Activated T-helper 1 cell treated with anti-CD3 and anti-CD28 coated beads, Interleukin-2, amount 50 U/mL, for 16 hours (primary cell): ENCODE measurements at places on chromosomes 12 and 14.
A peak's percentile ranks its signal among the peaks of the same experiment; 100 is the strongest.

- peak; percentile 11 for DNase-seq
These were observed 211.3 kb upstream of the KRR1 start for GRCh38 chr12:75722714-75723200.

DNA sequence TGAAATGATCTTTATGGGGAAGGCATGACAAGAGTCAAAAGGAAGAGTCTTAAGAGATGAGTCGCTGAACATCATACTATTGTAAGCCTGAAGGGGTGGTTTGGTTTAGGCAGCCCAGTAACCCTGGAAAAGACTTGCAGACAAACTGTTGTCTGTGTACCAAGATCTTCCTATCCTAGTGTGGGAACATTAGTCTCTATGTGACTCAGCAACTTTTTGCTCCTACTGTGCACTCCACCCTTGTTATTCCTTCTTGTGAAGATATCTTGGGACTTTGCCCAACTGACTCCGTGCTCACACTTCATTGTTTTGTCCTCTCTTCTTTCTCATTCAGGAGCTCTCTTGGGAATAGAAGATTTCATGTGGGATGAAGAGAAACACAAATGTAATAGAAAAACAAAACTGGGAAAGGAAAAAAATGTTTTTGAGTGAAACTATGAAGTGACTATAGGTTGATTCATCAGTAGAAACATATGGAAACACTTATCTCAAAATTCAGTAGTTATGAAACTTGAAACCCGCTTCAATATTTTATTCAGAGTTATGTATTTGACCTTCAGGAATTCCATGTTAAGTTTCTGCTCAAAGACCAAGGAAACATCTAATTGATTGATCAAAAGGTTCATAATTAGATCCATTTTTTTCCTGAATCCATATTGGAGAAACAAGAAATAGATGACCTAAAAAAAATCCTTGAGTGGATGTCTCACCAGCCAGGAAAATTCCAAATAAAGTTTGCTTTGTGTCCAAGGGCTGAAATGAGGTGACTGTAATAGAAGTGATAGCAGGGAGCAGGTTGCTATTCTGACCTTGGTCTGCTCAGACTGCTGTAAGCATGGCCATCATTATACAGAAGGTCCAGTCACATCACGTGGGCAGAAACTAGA lies 67.2 kb downstream of the BTG1 start:
- no peak for DNase-seq

DNA sequence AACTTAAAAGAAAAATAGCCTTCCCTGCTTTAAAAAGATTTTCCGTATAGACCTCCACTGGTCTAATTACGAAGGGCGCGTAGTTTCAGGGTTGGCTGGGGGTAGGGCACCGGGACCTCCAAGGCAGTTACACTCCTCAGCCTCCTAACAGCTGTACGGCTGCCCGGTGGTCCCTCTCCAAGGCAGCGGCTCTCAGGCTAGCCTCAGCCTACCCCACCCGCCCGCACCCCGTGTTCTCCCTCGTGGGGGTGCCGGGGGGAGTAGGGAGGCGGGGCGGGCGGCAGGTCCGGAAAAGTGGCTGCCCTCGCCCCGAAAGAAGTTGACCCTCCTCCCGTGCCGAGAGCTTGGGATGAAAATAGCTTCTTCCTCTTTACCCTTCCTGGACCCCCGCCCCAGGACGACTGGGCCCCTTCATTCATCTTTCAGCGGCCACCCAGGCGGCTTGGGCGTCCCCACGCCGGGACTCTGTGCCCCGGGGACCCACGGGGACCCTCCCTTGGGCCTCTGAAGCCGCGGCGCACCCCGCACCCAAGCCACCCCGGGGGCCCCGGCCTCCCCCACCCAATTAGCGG lies 991 bp upstream of the RCOR1 start:
- DNase-seq = no peak

DNA sequence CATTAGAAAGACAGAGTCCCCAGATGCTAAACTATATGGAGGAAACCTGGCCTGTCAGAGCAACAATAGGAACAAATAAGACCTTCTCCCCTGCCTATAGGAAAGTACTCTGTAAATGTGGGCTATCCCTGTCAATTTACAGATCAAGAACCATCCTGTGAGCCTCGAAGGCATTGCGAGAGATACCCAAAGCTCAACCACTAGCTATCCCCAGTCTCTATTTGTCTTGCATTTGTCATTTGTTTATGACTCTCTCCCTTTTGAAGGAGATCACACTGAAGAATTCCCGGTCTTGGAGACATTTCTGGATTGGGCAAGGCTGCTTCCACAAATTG lies 42.7 kb upstream of the DHRS4 start:
- no peak for DNase-seq

GRCh38 chr12:46783871-46784270 lies 41.9 kb downstream of the SLC38A4 start:
- no peak for DNase-seq

- no peak for DNase-seq
These were observed 375.0 kb downstream of the TRHDE start for GRCh38 chr12:72647139-72647538.

- no peak for DNase-seq
These were observed 11.8 kb downstream of the MYH7 start for GRCh38 chr14:23423657-23424056.

- no peak for DNase-seq
These were observed 28.3 kb downstream of the STON2 start for GRCh38 chr14:81371802-81372201.

DNA sequence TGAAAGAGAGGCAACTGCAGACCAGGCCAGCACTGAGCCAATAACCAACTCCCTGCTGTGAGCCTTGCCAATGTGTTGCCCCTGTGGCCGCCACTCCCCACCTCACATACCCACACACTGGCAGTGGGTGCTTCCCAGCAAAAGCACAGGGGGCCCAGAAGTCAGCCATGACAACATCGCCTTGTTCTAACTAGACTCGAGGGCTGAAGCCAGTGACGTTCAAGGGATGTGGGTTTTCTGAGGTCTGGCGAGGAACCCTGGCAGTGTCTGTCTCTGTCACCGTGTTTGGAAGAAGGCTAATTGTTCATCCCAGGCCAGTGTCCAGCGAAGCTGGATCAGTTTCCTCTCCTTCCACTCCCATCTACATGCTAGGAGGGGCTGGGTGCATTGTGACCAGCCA lies 311.8 kb upstream of the AMIGO2 start:
- peak; percentile 31 for DNase-seq

DNA sequence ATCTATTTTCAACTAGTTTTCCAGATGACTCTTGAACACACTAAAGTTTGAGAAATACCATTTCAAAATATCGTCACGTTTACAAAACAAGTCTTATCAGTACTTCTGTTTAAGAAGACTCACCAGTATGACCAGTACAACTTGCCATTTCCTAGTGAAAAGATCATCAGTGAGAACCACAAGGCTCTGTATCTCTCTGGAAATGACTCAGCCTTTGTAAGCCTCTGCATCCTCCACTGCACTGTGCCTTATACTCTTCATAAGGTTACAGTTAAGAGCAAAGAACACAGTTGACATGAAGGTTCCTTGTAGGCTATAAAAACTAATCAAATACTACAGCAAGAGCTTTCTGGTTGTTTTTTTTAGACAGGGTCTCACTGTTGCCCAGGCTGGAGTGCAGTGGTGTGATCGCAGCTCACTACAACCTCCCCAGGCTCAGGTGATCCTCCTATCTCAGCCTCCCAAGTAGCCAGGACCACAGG lies 5.7 kb upstream of the VTI1B start:
- no peak for DNase-seq

DNA sequence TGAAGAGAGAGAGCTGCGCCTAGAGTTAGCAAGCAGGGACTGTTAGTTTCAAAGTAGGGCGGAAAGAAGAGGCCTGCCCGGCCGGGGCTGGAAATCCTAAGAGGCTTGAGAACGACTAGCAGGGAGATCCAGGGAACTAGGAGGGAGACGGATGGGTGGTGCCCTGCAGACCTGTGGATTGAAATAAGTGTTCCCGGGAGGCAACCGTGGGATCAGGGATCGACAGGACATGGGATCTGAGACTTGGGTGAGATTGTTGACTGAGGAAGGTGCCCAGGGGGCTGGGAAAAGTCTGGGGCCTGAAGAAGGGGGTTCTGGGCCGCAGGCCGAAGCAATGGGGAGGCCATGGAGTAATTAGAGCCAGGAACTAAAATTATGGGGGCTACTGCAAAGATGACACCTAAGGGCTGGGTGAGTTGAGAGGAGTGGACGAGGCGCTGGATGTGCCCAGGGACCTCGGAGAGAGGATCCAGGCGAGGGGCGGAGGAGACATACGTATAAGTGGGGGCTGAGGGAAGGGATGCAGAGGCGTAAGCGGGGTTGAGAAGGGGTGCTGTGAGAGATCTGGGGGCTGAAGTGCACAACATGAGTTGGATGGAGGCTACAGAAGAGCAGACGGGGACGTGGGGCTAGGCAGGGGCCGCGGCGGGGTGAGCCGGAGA lies 635 bp downstream of the LTA4H start:
- no peak for DNase-seq

- DNase-seq = no peak
These were observed 67.3 kb upstream of the USP15 start for GRCh38 chr12:62192903-62193250.
